ENCODE measurements at places on chromosomes 6 and 20. TPM values are rescaled to one million over a fixed set of nuclear protein-coding genes. Genes with fewer than 3 reads are reported as not detected.

The FAM229B gene
- 5.2 TPM for polyA plus RNA-seq

The HLA-DQA1 gene
- 287 TPM for polyA plus RNA-seq

- no peak for DNase-seq
Measured at GRCh38 chr6:138957484-138957883, 30.6 kb downstream of the REPS1 start.

- DNase-seq = no peak
Measured at GRCh38 chr6:114085211-114085610, 114.3 kb upstream of the HDAC2 start.

DNA sequence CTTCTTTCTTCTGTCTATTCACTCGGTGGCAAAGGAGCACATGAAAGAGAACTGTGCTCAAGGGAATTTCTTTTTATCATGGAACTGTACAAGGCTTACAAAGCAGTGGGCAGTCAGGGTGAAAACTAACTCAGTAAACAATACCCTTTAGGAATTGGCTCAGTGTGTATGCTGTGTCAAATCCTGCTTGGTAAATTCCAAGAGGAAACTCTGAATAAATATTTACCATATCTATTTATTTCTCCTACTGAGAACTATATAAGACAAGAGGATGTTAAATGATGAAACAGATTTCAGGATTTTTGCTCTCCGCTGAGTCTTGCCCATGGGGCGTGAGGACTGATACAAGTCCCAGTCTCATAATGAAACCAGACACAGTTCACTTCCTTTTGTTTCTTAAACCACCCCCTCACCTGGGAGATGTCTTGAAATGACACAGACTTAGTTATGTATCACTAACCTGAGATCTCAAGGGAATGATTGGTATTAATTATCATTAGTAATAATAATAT is 188.8 kb downstream of the BACH2 start:
- peak; percentile 21 for DNase-seq

GRCh38 chr6:166619912-166620311 is 7.1 kb downstream of the RPS6KA2 start:
- no peak for DNase-seq

DNA sequence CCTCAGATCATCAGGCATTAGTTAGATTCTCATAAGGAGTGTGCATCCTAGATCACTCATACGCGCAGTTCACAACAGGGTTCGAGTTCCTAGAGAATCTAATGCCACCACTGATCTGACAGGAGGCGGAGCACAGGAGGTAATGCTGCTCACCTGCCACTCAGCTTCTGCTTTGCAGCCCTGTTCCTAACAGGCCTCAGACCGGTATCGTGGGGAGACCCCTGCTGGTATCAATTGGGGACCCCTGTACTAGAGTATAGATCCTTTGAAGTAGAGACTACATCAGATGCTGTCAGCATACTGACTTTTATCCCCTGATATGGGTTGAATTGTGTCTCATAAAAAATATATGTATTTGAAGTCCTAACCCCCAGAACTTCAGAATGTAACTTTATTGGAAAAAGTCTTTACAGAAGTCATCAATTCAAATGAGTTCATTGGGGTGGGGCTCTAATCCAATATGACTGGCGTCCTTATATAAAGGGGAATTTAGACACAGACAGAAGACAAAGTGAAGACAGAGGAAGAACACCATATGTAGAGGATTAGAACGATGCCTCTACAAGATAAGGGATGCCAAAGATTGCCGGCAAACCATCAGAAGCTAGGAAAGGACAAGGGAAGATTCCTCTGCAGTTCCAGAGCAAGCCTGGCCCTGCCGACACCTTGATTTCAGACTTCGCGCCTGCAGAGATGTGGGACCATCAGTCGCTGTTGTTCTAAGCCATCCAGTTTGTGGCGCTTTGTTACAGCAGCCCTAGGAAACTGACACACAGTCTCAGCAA is 104.4 kb upstream of the BTBD3 start:
- no peak for DNase-seq

GRCh38 chr6:83403191-83403590 is 27.7 kb downstream of the ME1 start:
- DNase-seq = no peak

DNA sequence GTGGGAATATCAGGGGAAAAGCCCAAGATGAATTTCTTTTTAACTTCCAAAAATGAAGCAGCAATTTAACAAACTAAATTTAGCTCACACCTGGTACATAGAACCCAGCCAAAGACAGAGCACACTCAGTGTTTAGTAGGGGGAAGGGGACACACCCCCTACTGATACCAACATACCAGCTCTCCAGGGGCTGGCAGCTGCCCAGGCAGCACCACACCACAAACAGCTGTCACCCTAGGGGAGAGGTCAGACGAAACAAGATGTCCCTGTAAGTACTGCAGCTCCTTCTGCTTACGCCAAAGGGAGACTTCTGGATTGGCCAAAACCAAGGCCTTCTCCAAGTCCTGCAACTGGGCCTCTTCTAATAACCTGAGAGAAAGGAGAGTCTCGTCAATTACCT is 26.0 kb downstream of the MDN1 start:
- DNase-seq = no peak
